ENCODE measurements at places on chromosomes 5 and 9.

GRCh38 chr9:17802249-17802857, 223.5 kb downstream of the SH3GL2 start:
- DNase-seq, result no peak

- no peak for DNase-seq
Measured at GRCh38 chr9:117266855-117267497, 147.9 kb downstream of the ASTN2 start.

DNA sequence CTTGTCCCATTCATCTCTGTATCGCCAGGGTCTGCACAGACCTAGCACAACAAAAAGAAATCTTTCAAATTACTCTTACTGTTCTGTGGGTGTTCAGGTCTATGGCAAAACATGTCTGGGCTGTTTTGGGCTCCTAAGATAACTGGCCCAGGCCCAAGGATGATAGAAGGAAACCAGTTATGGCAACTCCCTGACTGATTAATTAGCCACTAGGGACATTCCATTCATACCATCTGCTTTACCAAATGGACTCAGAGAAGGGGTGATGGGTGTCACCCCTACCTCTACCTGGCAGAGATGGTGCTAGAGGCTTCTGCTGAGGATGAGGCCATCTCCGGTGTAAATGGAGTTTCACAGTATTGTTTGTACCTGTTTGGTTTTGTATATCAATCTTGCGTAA, 1.9 kb downstream of the SLC31A2 start:
- DNase-seq, result no peak

DNA sequence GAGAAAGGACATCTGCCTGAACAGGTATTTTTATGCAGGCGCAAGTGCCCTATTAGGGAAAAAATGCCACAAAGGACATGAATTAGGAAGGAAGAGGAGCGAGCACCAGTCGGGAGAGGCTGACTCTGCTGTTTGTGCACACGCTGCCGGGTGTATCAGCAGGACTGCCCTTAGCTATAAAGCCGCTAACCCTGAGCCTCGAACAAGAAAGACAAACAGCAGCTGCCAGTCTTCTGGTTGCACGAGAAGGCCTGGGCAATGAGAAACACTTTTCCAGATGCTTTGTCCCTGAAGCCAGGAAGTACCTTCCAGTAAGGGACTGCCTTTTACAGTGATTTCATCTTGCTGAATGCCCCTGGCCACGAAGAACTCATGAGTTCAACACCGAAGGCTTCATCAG, 12.6 kb downstream of the QSOX2 start:
- DNase-seq, result no peak

- DNase-seq, result no peak
Measured at GRCh38 chr9:80502306-80502705, 930.5 kb downstream of the TLE4 start.
